ENCODE measurements at places on chromosomes 4 and X.

- DNase-seq: peak; percentile 58
Observed at GRCh38 chr4:38948551-38948950, 80.9 kb downstream of the FAM114A1 start.

DNA sequence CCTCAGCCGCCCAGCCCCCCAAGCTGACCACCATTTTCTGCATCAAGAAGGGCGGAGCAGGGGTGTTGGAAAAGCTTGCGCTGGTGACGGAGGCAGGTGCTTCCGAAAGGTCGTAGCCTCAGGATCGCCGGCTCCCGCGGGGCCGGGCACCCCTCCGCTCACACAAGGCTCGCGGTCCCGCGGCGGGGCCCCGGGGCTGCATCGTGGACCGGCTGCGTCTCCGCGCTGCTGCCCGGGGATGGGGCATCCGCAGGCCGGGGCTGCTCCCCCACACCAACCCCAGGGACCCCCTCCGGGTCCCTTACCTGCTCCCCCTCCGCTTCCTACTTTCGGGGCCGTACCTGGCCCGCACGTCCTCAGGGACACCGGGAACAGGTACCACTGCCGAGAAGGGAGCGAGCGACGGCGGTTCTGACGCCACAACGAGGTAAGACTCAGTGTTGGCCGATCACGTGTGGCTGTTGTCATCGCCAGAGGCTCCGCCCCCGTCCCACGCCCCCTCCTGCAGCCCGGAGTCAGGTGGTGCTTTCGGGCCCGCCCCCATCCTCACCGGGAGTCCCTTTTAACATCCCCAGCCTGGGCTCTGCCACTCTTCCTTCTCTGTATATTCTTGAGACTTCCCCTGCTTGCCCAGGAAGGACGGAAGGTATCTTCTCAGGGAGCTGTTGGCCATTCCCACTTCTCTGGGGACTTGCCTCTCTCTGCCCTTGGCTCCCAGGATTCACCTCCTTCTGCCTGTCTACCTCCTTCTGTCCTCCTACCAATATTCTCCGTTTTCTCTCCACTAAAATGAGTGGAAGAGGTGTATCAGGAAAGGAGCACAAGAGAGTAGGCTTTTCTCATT is at the start of gene BEX2:
BEX2 (minus strand) TSS at position 436 of the 844 bp plus-strand sequence. CDS start 1,014 bp downstream, outside the sequence.
- DNase-seq: peak; percentile 84

DNA sequence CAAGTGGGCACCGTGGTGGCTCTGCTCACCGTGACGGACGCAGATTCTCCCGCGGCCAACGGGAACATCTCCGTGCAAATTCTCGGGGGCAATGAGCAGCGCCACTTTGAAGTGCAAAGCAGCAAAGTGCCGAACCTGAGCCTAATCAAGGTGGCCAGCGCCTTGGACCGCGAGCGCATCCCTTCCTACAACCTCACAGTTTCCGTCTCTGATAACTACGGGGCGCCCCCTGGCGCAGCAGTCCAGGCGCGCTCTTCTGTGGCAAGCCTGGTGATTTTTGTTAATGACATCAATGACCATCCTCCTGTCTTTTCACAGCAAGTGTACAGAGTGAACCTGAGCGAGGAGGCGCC is 2.7 kb downstream of the FAT4 start:
- peak; percentile 25 for DNase-seq

GRCh38 chr4:24511371-24512063 is 72.8 kb downstream of the DHX15 start:
- DNase-seq: no peak

- DNase-seq: no peak
Observed at GRCh38 chr4:184598753-184599491, 50.3 kb downstream of the CASP3 start.

GRCh38 chrX:137427816-137428215 is 138.1 kb upstream of the ZIC3 start:
- DNase-seq: no peak

DNA sequence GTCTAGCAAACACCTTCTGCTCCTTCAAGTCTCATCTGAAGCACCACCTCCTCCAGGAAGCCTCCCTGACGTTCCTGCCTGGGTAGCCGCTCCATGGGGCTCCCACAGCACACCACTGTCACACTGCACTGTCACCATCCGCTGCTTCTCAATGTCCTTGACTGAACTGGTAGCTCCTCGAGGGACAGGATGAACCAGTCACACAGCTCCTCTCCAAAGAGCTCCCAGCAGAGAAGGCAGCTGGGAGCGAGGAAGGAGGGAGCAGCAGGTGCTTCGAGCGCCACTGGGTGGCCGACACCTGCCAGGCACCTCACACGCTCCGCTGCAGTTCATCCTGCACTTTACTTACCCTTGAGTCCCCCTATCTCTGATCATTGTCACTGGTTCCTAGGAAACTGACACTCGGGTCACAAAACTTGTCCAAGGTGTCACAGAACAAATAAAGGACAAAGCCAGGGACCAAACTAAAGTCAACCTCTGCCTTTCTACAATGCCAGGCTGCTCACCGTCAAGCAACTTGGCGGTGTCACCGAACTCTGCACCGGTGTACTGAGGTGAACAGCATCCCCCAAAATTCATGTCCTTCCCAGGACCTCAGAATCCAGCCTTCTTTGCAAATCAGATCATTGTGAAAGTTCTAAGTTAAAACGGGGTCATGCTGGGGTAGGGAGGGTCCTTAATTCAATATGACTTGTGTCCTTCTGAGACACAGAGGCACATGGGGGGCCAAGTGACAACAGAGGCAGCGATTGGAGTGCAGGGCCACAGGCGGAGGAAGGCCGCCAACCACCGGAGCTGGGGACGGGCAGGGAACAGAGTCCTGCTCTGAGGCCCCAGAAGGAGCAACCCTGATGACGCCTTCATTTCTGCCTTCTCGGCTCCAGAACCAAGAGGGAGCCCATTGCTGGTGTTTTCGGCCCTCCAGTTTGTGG is 5.5 kb upstream of the S100P start:
- no peak for DNase-seq

DNA sequence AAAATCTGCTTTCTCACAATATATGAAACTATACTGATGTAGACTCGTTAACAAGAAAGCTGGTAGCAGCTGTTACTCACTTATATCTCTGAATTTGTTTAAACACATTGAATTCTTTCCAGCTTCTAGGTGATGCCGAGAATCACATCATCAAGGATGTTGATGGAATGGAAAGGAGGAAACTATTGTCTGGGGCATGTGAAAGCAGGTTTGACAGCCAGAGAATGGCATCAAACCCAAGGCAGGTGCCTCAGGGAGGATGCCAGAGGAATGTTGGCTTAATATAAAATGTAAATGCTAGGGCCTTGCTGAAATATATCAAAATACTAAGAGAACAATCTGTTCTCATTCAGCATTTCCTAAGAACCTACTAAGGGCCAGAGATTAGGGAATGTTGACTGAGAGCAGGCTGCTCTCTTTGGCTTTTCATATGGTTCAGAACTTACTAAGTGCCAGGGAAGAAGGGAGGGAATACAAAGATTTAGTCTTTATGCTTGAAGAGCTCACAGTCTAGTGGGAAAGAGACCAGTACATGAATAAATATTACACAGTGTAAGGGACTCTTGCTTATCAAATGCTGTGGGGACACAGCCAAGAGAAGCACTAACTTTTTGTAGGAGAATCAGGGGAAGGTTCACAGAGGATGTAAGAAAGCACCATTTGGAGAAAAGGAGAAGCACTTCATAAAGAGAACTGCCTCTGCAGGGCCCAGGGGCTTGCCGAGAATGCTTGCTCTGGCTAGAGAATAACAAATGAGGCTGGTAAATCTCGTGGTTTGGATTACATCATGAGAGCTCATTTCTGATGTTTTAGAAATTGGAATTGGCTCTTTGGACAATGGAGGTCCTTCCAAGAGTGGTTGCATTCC is 14.7 kb downstream of the SLIT2 start:
- DNase-seq: no peak

GRCh38 chr4:54568184-54568583 is 89.6 kb upstream of the KIT start:
- DNase-seq: no peak

DNA sequence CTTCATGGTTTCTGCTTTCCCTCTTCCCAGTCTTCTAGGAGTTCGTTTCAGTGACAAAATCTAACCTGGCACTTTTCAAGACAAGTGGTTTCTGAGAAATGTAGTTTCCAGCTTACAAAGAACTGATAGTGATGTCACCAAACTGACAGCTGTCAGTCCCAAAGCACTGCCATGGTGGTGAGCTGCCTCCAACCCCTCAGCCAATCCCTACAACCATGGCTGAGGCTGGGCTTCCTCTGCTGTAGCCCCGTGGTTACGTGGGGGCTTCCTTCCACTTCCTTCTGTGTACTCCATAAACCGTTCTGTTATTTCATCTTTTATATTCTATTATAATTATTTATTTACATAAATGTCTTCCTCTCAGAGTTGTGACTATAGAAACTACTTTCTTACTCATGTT is 198.6 kb upstream of the AGA start:
- no peak for DNase-seq

GRCh38 chr4:166546009-166546408 is 673.0 kb downstream of the TLL1 start:
- no peak for DNase-seq
